ENCODE measurements at places on chromosomes 1 and 21.

GRCh38 chr1:217188280-217189237, 442.3 kb downstream of the GPATCH2 start:
- DNase-seq = no peak

DNA sequence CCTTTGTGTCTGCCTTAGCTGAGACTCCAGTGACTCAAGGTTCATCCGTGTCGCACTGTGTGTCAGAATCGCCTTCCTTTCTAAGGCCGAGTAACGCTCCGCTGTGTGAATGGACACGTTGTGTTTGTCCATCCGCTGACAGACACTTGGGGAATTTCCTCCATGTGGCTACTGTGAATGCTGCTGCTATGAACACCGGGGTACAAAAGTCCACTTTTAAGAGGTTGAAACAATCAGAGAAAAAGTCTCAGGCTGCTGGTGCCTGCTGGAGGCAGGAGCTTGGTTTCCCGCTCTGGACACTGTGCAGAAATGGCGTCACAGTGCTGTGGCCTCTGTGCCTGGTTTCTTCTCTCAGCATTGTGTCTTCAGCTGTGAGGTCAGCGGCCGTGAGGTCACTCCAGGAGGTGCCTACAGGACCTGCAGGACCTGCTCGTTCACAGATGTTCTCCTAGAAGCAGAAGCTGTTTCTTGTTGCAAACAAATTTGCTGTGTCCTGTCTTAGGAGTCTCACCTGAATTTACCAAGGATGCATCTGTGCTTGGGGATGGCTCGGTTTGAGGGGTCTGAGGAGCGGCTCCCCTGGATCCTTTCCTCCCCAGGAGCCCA, 34.2 kb downstream of the KRTAP10-1 start:
- DNase-seq = no peak

DNA sequence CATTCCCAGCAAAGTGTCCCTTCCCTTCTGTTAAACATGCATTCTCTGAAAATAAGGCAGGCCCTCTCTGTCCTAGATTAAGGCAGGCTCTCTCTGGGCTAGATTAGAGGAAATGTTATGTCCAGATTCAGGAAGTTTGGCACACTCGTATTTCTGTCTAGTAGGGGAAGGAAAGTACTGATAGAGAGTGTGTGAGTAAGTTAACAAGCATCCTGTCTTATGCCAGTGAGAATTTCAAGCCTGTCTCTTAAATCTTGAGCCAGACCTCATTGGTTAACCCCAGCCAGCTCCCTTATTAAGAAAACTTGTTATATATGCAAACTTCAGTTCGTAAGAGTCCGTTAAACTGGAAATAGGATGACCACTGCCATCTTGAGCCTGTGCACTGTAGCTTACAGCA, 31.6 kb downstream of the IGSF5 start:
- DNase-seq = no peak

GRCh38 chr1:147808025-147808424, 47.6 kb upstream of the GJA5 start:
- DNase-seq = no peak

DNA sequence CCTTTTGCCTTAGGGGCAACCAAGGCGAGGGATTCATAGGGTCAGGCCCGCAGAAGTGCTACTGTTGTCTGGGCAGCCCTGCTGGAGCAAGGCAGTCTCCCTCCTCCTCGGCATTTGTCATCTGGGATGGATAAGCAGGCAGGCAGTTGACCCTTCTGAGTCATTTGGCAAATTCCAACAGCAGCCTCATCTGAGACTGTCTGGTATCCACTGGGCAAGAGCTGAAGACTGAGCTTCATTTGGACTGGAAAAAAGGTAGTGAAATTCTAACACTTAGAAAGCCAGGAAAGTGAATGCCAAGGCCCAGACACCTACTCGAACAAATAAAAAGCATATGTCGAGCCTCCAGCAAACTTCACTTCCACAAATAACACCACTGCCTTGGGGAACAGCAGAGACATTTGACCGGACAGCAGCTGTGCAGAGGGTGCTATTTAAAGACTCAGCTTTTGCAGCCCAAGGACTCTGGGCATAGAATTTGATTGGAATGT, 4.0 kb upstream of the ZBTB40 start:
- DNase-seq = no peak

DNA sequence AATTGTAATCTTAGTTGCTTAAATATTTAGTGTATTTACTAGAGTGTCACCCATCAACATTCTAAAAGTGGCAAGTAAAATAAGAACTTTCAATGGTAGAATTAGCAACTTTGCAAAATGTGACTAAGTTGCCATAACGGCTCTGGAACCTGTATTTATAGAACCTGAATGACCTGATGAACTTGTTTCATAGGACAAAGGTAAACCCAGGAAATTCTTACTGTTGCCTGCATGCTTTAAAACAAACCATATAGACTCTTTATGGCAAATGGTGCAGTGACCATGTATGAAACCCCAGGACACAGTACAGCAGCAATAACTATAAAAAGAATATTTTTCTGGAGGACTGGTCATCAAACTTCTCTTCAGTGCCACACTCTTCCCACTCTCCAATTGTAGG, 22.9 kb downstream of the AK2 start:
- no peak for DNase-seq

Measured in SW 1271 (cell line).